ENCODE measurements at places on chromosomes 12 and 14. TPM values are rescaled to one million over a fixed set of nuclear protein-coding genes. Genes with fewer than 3 reads are reported as not detected.
A peak's percentile ranks its signal among the peaks of the same experiment; 100 is the strongest.

MTRFR gene
- 14.9 TPM for total RNA-seq

MMP17 gene
- 1.6 TPM for total RNA-seq

LYZ gene
- total RNA-seq, result not detected

OTX2 gene
- total RNA-seq, result not detected

PDZRN4 gene
- 0.25 TPM for total RNA-seq

KLRF2 gene
- total RNA-seq, result not detected

CLEC7A gene
- not detected for total RNA-seq

RNASE4 gene
- 15.3 TPM for total RNA-seq

PRKAG1 gene
- total RNA-seq, result 63.0 TPM

GNG2 gene
- total RNA-seq, result 2.8 TPM

- no peak for DNase-seq
These were observed 114.0 kb downstream of the RPAP3 start for GRCh38 chr12:47591795-47592194.

DNA sequence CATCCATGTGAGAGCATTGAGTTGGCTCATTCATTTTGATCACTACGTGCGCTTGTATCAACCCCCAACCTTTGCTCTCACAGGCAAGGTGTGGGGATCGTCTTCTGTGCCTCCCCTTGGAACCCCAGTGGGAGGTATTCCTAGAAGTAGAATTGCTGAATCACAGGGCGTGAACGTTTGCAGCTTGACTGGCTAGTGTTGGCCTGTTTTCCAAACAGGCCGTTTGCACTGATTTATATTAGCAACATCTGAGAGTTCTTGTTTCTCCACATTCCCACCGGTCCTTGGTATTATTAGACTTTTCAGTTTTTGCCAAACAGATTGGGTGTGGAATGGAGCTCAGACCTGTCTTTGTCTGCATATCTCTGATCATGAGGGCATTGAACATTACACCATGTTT lies 288.6 kb upstream of the PWP1 start:
- DNase-seq, result peak; percentile 78

- no peak for DNase-seq
These were observed 187.7 kb upstream of the ATXN7L3B start for GRCh38 chr12:74349925-74350324.

- DNase-seq, result no peak
These were observed 71.3 kb downstream of the PTHLH start for GRCh38 chr12:27900920-27901879.

GRCh38 chr12:50599366-50600095 lies 94.7 kb downstream of the DIP2B start:
- DNase-seq, result no peak

GRCh38 chr14:104367866-104368750 lies 211.5 kb upstream of the C14orf180 start:
- DNase-seq, result no peak

- no peak for DNase-seq
These were observed 156.2 kb downstream of the EFCAB11 start for GRCh38 chr14:89798212-89798773.

DNA sequence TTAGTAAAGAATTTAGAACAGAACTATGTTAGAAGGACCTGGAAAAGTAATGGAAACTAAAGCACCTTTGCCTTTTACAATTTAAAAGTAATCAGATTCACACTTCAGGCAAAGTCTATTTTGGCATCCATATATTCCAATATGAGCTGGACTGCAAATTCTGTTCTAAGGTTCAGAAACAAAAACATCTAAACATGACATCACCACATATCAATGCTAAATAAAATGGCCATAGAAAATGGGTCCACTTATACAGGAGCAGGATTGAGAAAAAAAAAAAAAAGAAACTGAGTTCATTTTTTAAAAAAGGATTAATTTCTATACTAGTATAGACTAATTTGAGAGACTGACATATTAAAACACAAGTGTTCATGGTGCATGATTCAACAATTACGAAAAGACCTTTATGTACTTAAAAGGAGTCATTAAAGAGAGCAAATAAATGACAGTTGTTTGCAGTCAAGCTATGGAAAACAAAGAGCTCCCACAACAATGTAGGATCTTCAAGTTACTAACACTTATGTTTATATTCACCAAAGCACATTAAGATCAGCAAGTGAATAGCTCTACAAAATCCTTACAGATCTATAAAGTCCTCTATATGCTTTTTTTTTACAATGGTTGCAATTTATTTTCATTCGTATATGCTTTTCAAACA lies 45.7 kb downstream of the DICER1 start:
- no peak for DNase-seq

DNA sequence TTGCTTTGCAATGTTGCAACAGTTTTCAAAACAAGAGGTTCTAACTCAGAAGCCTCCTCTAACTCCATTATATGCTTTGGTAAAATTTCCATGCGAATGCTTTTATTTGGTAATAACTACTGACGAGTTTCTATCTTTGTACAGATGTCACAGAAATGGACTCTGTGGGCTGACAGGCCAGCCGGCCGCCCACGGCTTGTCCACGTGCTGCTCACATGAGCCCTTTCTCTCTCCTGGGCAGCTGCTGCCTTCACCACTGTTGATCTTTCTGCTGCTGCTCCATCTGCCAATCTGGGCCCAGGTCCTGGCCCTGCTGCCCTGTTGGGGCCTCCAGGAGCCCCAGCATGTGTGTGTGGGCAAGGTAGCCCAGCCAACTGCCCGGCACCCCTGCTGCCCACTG lies 168.2 kb upstream of the TMEM132C start:
- DNase-seq, result no peak

- peak; percentile 93 for DNase-seq
These were observed 134.3 kb downstream of the MED13L start for GRCh38 chr12:116142936-116143898.

DNA sequence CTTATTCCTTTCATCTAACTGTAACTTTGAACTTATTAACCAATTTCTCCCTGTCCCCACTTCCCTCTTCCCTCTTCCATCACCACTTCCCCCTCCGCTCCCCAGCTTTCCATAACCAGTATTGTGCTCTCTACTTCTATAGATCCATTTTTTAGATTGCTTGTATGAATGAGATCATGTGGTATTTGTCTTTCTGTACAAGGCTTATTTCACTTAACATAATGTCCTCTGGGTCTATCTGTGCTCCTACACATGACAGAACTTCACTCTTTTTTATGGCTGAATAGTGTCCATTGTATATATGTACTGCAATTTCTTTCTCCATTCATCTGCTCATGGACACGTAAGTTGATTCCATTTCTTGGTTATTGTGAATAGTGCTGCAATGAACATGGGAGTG lies 14.4 kb downstream of the ERP27 start:
- no peak for DNase-seq

GRCh38 chr12:100058482-100059029 lies 73.8 kb upstream of the ANKS1B start:
- peak; percentile 58 for DNase-seq

GRCh38 chr14:101243587-101244338 lies 317.5 kb upstream of the DIO3 start:
- DNase-seq, result no peak

DNA sequence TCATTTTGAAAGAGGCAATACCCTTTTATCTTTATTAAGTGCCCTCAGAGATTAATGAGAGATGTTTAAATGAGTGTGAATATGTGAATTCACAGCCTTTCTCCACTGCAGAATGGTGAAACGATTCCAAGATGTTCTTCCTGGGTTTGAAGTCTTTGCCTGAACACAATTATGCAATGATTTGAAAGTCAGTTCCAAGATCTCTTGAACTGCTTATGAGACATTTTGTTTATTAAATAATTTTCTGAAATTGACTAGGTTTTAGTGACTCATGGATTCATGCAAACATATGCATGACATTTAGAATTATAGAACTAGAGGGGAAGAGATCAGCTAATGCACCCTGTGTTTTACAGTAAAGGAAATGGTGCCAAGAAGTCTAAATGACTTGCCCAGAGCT lies 118.1 kb upstream of the SLC38A2 start:
- no peak for DNase-seq

- DNase-seq, result no peak
These were observed 158.8 kb downstream of the C12orf42 start for GRCh38 chr12:103336940-103337339.

DNA sequence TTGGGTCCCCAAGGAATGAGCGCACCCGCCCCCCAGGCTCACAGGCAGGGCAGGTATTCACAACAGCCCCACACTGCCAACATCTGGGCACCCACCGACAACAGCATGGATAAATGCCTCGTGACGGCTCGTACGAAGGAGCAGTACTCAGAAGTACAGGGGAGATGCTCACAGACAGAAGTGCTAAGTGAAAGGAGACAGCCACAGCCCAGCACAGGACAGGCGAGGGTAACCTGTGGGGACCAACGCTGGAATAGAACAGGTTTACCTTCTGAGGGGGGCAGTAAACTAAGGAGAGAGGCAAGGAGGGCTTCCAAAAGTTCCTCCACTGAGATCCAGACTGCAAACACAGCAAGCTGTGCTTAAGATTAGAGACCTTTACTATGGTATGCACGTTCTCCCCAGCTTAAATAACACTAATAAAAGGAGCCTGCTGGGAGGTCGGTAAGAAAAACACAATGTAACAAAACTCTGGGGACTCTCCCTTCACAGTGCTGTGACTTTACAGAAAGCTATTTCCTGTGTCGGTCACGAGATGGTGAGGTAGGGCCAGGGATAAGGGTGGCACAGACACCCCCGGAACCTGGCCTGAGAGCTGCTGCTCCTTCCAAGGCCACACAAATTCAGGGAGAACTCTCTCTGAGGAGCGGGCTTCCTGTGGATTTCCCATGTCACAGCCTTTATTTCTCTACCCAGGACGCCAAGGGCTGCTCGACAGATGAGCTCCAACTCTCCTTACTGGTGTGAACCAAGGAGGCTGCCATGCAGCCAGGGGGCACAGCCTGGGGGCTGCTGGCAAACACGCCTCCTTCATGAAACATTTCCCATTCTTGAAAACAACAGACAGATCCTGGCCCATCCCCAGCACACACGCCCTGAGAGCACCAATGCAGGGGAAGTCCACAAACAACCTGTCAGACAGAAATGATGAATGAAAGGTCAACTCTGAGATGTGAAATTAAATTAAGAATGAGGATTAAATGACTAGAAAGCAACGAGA lies 26.3 kb downstream of the SLC15A4 start:
- peak; percentile 89 for DNase-seq

DNA sequence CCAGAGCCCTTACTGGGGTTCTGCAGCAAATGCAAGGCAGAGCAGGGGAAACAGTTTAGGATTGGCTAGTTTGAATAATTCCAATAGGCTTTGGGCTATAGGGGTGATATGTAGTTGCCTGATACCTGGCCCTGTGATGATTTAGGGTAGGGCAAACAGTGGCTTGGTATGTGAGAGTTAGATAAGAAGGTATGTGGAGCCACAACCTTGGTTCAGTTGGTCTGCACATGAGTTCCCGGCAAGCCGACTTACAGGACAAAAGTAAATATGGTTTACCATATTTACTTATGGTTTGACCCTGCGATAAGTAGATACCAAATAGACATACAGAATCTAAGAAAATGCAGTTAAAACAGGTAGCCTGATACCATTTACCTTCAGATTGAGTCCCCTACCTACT lies 8.3 kb upstream of the CAPRIN2 start:
- no peak for DNase-seq

- DNase-seq, result peak; percentile 30
These were observed 214.0 kb downstream of the CHST11 start for GRCh38 chr12:104670439-104671408.

DNA sequence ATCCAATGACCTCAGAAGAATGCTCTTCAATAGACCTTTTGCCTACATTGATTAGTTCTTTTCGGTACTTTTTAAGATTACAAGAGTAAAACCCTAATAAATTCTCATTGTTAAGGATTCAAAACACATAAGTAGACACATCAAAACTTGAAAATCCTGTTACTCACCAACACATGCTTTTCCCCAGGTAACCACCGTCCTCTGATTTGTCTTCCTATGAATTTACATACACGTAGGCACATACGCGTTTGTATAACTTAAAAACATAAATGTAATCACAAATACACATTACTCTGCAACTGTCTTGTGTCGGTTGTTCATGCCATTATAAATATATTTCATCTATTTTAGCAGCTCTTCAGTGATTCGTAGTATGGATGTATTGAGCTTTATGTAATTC lies 910 bp upstream of the WASHC4 start:
- peak; percentile 33 for DNase-seq

DNA sequence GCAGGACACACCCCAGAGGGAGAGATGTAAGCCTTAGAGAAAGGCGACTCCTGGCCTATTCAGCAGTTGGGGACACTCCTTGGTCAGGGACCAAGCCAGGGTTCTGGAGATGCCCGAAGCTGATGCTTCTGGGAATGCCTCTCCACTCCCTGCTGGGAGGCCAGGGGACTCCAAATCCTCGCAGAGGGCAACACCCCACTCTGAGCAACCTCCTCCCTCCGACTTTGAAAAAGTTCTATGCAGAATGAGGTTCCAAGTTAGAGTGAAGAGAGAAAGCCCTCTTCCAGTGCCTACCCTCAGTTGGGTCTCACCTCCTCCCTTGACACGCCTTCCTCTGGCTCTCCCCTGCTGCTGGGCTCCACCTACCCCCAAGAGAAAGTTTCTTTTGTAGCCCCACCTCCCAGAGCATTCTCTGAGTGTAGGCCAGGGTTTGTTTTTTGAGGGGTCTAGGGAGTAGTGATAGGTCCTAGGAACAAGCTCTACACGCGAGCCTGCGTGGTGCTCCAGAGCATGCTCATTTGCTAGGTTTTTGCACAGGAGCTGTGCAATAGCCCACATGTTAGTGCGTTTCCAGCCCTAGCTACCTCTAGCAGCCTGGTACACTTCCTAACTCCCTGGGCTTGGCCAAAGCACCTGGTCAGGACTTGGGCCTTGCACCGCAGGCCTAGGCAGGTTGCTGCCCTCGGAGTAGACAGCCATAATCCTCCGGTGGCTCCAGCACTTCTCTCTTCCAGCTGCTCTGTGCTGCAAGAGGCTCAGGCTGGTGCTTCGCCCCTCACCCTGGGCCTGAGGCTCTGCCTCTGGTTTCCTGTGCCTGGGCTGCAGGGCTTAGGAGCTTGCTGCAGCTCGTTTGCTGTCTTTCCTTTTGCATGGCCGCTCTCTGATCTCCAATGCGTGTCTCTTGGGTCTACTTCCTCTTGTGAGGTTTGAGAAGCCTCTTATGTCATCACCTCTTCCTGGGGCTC lies 590 bp upstream of the CEBPE start:
- DNase-seq, result no peak

DNA sequence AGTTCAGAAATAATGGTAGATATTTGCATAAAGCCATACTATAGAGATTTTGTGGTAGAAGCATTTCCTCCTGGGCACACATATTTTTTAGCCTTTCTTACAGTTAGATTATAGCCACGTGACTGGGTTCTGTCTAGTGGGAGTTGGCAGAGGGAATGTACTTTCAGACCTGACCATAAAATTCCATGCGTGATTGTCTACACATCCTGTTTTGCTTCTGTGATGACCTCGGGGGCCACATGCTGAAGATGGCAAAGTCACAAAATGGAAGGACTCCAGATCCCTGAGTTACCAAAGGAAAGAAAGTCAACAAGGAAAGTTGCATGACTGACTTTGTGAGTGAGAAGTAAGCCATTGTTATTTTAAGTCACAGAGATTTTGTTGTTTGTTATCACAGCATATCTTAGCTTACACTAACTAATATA lies 14.6 kb upstream of the MIA2 start:
- peak; percentile 32 for DNase-seq

GRCh38 chr14:64704743-64705380 lies 638 bp downstream of the PLEKHG3 start:
- DNase-seq, result no peak
